Activated CD4-positive, alpha-beta T cell treated with anti-CD3 and anti-CD28 coated beads, Interleukin-2, amount 10 ng/mL, durations not matched to agents 7 days and 5 days (primary cell): ENCODE measurements at places on chromosomes 2 and 18.

DNA sequence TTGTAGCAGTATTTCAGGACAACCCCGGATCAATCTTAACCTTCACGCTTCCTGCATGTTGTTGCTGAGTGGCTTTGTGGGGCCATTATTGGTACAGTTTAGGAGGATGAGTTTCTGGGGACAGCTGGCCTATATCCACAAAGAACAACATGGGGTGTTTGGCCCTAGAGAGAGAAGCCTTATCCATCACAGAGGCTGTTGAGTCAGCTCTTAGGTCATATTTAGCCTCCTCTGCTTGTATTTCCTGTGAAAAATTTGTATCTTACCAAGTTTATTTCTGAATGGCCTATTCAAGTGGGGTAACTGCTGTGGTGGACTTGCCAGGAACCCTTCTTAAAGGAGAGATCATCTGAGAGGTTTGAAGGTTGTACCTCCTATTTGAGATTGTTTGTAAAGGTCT is 77.6 kb downstream of the MAP4K4 start:
- no peak for DNase-seq

DNA sequence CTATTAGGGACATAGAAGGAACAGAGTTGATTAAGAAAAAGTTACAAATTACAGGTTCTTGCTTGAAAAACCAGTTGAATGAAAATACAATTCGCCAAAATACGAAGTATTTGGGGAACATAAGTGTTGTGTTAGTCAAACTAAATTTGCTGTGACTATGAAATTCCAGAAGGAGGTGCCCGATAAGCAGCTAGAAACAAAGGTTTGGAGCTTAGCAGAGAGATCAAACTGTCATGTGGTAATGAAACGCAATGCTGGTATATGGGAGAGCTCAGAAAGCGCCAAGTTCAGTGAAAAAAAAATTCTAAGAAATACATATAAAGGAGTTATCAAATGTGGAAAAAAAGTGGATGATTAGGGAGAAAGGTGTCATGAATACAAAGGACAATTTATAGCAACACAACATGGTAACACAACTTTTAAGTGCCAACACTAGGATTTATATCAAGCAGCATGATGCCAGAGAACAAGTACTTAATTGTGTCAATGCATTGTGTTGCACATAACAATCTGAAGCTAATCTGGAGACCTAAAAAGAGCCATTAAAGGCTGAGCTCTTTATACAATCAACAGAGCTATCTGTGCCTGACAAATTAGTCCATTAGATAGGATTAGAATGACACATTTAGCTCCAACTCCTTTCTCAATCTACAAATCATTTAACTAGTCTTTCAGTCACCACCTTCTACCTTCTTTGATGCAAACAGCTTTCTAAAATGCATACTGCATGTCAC is 31.2 kb downstream of the SMAD2 start:
- DNase-seq: no peak

- no peak for DNase-seq
These were observed 570.0 kb upstream of the GCFC2 start for GRCh38 chr2:76280686-76281085.

- no peak for DNase-seq
These were observed 120.6 kb upstream of the UGP2 start for GRCh38 chr2:63721082-63721424.

DNA sequence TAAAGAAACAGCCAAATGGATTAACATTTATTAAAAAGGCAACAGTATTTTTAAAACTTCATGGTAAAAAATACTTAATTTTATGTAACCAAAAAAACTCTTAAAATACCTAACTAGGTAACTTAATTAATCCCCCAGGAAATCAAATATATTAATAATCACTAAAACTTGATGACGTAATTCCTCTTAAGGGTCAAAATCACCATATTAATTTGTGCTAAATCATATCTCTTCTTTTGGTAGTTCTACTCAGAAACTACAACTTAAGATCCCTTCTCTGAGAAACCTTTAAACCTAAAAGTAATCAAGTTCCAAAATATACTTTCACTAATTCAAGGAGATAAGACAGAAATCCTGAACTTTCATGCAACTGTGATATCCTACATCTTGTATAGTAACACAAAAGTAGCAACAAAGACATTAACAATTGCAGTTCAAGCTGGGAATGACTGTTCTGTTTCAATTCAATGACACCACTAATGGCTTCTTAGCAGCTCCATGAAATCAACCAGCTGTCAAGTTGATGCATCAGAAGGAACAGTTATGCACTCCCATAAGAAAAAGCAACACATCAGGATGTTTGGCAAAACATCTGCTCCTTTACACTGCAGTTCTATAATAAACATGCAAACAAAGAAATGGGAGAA is 4.0 kb downstream of the BAZ2B start:
- no peak for DNase-seq

DNA sequence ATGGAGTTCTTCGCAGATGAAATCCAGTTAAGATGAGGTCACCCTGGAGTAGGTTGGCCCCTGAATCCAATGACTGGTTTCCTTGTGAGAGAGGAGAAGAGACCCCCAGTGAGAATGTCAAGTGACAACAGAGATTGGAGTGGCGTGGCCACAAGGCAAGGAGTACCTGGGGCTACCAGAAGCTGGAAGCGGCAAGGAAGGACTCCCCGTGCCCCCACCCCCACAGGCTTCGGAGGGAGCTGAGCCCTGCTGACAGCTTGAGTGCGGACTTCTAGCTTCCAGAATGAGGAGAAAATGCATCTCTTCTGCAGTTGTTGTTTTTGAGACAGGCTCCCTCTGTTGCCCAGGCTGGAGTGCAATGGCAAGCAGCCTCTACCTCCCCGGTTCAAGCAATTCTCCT is 78.0 kb upstream of the HPCAL1 start:
- DNase-seq: no peak

- no peak for DNase-seq
These were observed 27.6 kb upstream of the CALCRL start for GRCh38 chr2:187475499-187476248.

DNA sequence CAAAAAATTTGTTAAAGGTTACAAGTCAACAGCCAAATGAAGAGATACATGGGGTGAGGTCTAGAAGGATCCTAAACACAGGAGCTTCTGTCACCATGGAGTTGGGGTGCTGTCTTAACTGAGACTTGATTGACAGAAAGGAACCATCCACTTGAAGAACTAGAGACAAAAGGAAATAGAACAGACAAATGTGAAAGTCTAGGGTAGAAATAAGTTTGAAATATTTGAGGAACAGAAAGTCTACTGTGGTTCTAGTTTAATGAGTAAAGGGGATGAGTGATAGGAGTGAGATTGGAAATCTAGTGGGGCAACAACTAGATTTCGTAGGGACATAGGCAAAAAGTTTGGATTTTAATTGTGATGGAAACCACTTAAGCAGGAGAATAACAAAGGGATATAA is 18.7 kb downstream of the RBBP8 start:
- DNase-seq: no peak

DNA sequence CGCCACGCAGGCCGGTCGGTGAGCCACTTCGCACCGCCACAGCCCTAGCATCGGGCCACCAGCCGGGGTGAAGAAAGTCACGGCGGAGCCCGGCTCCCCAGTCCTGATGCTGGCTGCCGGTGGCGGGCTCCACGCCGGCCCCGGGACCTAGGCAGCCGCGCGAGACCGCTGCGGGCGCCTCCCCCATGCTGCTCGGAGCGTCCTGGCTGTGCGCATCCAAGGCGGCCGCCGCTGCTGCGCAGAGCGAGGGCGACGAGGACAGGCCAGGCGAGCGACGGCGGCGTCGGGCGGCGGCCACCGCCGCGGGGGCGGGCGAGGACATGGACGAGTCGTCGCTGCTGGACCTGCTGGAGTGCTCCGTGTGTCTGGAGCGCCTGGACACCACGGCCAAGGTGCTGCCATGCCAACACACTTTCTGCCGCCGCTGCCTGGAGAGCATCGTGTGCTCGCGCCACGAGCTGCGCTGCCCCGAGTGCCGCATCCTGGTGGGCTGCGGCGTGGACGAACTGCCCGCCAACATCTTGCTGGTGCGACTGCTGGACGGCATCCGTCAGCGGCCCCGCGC is 433 bp downstream of the SH3RF3 start:
- DNase-seq: no peak

GRCh38 chr18:77161383-77161782 is 28.8 kb upstream of the MBP start:
- no peak for DNase-seq

DNA sequence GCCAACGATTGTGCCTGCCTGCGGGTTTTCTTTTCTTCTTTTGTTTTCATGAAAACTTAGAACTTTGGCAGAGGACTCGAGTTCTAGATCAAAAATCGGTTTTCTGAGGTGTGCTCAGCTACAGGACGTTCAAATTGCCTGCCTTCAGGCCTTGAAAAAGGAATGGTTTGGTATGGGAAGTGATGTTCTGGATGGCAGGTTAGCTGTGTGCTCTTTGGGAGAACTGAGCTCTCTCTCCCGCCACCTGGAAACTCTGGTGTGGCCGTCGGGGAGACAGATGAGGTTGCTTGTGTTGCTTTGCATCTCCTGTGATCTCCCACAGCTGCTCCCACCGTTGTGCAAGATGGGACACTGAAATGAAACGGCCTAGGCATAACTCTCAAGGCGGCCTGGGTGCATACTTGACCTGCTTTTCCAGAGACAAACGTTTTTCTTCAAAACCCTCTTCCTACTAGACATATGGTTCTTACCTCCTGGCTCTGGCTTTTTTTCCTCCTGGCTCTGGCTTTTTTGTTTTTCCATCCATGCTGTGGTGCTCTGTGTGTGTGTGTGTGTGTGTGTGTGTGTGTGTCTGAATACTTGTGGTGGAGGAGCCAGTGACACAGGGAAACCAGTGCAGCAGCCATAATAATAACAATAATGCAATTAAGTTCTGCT is 2.0 kb downstream of the FMNL2 start:
- DNase-seq: no peak

DNA sequence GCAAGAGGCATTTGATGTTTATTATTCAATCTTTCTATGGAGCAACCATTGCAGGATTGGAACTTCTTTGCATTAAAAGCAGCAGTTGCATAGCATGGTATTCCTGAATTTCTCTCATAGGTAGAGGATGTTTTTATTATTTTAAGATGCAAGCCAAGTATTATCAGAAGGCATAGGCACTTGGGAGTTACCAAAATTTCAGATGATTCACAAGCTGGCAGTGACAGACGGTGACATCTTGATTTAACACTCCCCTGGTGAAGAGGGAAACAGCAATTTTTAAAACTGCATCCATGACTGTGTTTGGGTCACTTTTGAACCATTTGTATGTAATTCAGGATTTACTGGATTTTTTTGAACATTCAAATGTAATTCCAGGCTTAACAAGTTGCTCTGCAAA is 654.3 kb downstream of the SLC4A3 start:
- no peak for DNase-seq

- no peak for DNase-seq
These were observed 188.9 kb downstream of the TTC32 start for GRCh38 chr2:19712850-19713249.

DNA sequence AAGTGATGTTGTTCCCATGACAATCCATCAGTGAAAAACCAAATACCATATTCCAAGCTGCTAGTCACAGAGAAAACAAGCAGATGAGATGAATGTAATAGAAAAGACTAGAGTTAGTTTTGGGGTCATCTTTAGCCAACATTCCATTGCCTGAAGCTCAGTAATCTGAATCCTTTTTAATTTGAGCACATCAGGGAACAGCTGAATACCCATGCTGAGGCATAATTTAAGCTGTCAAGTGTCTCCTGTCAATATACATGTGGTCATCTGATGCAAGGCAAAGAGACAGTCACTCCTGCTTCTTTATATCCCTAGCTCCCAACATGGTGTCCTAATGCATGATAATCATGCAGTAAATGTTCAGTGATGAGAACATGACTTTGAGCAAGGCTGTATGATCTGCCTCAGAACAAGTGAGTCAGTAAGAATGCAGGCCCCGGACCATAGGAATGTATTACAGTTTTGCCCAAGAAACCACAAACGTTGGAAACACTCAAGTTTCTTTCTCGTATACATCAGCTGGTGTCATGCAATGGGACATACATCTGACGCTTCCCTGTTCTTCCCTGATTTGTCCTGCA is 48.0 kb downstream of the CDK15 start:
- DNase-seq: no peak

DNA sequence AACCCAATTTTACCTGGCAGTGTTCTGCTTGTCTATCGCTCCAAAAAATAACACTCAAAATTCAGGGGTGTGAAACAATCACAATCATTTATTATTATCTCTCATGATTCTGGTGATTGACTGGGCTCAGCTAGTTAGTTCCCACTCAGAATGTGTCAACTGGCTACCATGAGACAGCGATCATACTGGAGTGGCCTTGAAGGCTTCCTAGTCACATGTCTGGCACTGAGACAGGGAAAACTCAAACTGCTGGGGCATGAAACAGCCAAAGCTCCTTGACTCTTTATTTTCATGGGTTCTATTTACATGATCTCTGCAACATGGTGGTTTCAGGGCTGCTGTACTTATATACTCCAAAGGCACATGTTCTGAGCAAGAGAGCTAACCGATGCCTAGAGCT is 6.2 kb upstream of the ANXA4 start:
- no peak for DNase-seq

GRCh38 chr2:102258386-102259074 is 52.8 kb upstream of the IL1RL1 start:
- DNase-seq: peak; percentile 24

GRCh38 chr2:234678711-234679110 is 181.8 kb upstream of the ARL4C start:
- DNase-seq: no peak

DNA sequence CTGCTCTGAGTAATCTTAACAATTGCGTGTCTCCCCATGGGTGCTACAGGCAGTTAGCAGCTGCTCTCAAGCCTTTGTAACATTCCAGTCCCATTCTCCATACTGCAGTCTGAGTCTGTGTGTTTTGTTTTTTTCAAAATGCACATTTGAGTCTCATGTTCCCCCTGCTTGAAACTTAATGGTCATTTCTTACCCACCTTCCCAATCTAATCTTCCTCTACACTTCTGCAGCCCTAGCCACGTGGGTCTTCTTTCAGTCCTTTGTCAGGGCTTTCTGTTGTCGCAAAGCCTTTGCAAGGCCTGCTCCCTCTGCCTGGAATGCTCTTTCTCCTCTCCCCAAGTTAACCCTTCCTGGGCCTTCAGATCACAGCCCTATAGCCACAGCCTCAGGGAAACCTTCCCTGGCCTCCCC is 24.5 kb downstream of the ELAC1 start:
- no peak for DNase-seq

GRCh38 chr2:33412920-33413319 is 63.5 kb upstream of the RASGRP3 start:
- DNase-seq: no peak

DNA sequence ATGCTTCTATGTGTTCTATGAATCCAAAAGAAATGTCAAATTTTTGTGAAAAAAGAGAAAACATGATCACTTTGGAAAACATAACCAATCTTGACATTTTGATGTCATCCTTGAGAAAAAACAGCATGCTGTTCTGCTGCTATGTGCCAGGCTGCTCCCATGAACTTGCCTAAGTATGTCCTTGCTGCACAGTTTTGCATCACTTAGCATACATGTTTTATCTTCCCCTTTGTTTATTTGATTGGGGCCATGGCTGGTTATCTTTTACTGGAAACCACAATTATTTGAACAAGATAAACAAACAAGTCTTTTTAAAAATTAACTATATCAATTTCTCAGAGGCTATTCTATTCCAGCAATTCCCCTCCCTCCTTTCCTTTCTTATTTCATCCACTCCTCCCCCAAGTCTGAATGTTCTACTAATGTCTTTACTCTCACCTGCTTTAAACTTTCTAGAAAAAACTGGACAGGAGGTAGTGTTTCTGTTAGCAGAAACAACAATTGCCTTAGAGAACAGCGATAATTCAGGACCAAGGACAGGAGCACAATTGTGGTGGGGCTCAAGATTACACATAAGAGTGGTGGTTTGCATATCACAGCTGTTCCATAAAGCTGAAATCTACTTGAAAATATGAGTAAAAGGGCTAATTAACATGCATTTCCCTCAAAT is 6.7 kb downstream of the AOX1 start:
- DNase-seq: no peak

- no peak for DNase-seq
These were observed 487.4 kb upstream of the ZEB2 start for GRCh38 chr2:145007093-145007959.
